ENCODE measurements at places on chromosomes 12 and 14. TPM values are rescaled to one million over a fixed set of nuclear protein-coding genes. Genes with fewer than 3 reads are reported as not detected.

ANO2 gene
- not detected for total RNA-seq

GPN3 gene
- 31.4 TPM for total RNA-seq

GLIPR1L1 gene
- total RNA-seq, result not detected

DNA sequence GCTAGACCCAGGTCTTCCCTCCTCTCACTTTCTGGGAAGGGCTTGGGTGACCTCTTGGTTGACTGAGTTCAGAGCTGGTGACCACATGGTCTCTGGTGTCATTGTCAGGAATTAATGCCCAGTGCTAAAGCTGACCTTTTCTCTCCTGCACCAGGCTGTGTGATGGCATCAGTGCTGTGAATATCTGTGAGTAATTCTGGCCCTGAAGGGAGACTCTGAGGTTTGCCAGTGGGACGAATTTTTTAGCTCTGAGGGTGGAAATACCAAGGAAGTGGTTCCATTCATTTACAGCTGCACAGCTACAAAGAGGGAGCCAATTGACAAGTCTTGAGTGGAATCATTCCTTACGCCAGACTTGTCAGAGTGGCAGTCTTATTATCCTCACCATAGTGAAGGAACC, 6.2 kb upstream of the KRT86 start:
- peak; percentile 25 for DNase-seq

DNA sequence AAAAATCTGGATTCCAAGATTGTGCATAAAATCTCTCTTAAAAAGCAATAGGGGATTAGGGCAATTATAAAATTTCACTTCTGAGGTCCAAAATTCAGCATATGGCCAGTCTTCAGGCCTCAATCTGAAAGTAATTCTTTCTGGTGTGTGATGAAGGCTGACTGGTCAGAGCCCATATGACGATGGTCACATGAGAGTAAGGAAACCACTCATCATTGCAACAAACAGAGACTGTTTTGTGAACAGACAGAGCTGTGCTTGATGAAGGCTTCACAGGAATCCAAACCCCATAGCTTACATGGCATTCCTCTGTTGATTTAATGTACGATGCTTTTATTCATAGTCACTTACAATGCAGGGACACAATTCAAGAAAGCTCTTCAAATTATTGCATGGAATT, 238.1 kb downstream of the APAF1 start:
- DNase-seq, result no peak

DNA sequence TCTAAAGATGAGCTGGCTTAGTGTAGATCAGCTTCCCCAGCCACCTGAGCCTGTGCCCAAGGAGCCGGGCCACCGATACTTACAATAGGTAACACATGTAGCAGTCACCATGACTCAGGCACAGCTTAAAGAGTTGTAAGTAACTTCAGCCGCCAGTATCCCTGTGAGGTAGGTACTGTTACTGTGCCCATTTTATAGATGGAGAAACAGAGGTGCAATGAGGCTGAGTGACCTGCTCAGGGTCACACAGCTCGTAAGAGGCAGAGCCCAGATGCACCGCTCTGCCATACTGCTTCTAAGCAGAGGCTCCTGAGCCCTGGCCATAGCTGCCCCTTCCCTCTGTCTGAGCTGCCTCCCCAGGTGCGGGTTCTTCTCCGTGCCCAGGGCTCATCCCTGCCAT, 58.5 kb downstream of the IQSEC3 start:
- DNase-seq, result no peak

DNA sequence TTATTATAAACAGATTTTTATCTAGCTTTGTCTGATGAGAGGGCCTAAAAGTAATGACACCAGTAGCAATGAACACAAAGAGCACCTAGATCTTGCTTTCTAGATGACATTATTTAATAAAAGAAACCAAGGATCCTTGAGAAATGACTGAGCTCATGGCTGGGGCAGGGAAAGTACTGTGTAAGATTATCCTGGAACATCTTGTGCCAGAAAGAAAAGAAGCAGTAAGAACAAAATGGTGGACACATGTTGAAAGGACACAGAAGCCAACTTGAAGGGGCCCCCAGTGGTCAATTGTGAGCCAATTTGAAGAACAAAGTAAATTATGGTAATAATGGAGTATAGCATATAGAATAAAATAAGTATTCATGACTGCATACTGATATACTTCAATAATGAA, 10.0 kb downstream of the IFNG-AS1 start:
- DNase-seq, result no peak

DNA sequence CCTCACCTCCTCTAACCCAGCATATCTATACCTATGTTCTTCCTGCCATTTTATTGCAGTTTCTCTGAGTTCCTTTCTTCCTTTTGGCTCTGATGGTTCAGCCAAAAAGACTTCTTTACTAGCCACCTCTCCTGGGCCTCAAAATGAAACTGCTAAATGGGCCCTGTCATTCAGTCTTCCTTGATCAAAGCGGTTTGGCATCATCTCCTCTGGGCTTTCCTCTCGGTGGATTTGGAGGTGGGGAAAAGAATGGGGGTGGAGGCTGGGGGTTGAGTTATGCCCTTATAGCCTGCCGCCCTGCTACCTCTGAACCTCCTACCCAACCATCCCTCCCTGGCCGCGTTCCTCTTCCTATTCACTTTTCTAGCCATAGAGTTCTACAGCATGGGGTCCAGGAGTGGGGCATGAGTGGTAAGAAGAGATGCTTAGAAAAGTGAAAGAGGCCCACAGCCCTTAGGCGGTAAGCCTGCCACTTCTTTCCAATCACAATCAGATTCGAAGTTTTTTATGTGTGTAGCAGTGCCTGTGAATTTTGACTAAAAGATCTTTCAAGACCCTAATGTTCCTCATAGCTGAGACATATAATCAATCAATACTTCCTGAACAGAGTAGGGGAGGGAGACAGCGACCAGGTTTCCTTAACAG, 2.5 kb downstream of the AJUBA start:
- no peak for DNase-seq

DNA sequence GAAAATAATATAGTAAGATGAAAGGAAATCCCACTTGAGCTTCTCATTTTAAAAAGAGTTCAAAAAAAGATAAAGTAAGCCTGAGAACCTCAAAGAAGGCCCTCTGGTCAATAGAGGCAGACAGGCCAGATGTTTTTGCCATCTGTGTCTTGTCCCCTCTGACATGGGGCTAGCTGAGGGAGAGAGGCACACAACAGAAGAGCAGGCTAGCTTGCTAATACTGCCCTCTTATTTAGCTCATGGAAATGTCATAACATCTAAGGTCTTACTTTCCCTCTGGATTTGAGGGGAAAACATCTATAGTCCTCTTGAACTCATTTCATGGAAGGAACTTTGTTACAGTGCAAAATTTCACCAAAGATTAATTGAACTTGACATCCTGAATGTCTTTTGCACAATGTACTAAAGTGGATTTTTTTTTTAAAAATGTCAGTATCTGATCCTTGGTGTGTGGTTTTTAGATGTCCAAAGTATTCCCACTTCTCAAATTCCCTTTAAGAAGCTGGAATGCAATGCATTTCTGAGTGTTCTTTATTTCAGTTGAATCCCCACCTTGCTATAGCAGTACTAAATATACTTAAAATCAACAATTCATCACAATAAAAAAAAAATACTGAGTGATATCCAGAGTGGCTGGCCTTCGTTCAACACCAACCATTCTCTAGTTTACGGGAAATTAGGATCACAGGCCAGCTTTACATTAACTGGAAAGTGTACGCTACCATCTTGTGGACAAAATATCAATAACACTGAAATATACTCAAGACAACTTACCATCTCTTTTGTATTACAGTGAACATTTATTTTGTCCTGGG, 176.7 kb downstream of the PAH start:
- peak; percentile 15 for DNase-seq

GRCh38 chr14:52663850-52664249, 31.5 kb downstream of the ERO1A start:
- no peak for DNase-seq

Data from PC-3 (cell line).